Iris pigment epithelial cell (primary cell): ENCODE measurements at places on chromosomes 4 and X.

DNA sequence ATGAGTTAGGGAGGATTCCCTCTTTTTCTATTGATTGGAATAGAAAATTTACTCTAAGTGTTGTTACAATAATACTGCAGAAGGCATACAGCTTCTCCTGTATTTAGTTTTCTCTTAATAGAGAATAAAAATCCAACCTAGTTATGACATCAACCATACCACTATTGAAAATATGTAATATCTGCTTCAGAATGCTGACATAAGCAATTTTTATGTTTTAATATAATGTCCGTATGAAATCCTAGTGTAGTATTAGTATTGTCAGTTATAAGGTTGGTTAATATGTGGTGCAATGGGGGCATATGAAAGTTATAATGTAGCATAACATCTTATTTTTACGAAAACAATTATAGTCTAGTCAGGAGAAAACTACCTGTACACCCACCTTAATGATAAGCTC lies 68.2 kb downstream of the HEPH start:
- no peak for DNase-seq

DNA sequence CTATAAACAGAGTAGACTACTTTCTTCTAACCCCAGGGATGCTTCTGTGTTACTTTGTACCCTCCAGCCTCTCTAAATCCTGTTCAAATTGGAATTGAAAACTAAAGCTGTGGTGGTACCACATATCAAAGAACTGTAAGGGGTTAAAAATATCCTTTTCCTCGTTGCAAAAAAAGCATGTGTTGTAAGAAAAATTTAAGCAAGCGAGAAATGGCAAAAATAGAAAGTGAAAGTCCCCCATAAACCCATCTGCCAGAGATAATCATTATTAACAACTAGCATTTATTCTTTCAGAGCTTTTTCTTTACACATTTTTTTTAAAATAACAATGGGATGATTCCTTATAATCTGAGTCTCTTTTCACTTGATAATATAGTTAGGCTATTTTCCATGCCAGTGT lies 40.6 kb downstream of the TMEM164 start:
- DNase-seq: no peak

DNA sequence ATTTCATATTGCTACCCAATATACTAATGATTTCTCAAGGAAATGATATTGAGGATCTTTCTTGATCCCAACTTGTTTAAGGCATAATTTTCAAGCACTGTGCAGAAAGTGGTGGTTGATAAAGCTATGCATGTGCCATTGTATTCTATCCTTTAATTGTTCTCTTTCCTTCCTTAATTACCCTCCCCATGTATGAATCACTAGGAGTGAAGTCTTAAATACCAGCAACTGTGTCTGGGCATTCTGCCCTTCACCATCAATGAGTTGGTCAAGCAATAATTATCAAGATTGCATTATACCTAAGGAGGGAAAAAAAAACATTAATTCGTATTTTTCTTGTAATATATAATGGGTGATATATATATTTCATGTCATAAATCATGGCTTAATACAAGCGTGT lies 111.8 kb upstream of the FRMPD4 start:
- no peak for DNase-seq

DNA sequence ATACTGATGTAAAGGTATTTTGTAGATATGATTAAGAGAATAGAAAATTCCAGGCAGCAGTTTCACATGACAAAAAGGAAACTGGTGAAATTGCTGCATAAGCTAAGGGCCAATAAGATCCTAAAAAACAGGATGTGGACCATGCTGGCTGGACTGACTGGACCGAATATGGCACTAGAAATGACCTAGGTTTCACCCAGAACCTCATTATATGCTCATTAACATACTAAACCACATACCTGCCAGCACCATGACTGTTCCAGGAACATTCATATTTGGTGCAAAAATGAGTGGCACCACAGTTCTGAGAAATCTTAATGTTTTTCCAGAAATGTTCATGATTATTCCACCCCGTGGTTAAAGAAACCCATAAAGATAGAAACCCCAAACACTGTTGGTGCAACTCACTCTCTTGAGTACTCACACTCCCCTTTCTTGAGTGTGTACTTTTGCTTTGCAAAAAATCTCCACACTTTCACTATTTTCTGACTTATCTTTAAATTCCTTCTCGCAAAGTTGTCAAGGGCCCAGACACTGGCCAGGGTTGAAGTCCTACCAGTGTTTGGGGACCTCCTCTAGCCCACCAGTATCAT lies 74.0 kb downstream of the FANCB start:
- no peak for DNase-seq

- DNase-seq: peak; percentile 80
Observed at GRCh38 chr4:8274765-8275547, 5.4 kb downstream of the HTRA3 start.

- DNase-seq: no peak
Observed at GRCh38 chr4:100372432-100372831, 145.4 kb downstream of the EMCN start.

DNA sequence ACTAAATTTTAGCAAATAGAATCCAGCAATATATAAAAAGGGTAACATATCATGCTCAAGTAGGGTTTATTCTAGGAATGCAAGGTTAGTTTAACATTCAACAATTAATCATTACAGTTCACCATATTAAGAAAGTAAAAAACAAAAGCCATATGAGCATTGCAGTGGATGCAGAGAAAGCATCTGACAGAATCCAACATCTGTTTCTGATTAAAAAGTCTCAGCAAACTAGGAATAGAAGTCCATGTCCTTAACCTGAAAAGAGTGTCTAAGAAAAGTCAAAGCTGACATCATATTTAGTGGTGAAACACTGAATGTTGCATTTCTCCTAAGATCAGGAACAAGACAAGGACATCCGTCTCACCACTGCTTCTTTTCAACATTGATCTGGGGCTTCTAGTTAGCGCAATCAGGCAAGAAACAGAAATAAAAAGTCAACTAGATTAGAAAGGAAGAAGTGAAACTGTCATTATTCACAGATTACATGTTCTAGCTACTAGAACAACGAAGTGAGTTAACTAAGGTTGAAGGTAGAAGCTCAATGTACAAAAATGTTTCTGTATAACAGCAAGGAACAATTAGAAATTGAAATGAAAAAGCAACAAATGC lies 49.3 kb downstream of the MRPL1 start:
- DNase-seq: peak; percentile 22

DNA sequence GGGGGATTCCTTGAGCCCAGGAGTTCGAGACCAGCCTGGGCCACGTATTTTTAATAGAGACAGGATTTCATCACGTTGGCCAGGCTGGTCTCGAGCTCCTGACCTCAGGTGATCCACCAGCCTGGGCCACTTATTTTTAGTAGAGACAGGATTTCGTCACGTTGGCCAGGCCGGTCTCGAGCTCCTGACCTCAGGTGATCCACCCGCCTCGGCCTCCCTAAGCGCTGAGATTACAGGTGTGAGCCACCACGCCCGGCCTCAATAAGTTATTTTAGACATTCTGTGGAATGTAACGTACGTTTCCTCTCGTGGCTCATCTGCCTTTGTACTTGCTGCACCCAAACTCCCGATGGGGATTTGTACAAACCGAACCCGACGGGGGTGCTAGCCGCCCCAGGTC lies 8.8 kb downstream of the ASMT start:
- no peak for DNase-seq

DNA sequence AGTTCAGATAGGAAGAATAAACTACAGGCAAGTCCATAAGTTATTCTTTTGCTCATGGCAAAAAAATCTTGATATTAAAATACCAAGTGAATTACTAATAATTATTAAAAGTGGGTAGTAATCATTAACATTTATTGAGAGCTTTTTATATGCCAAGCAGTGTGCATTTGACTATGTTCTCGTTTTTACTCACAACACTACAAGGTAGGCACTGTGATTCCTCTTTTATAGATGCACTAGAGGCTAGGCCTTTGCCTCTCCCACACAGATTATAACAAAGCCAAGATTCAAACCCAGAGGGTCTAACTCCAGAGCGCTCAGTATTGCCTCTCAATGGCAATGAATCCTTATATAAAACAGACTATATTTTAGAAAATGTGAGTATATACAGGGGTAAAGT lies 254.2 kb downstream of the NAF1 start:
- DNase-seq: no peak

GRCh38 chrX:134173541-134174272 lies 63.3 kb upstream of the CCDC160 start:
- DNase-seq: no peak

GRCh38 chr4:15455290-15455689 lies 14.4 kb upstream of the CC2D2A start:
- DNase-seq: peak; percentile 92

DNA sequence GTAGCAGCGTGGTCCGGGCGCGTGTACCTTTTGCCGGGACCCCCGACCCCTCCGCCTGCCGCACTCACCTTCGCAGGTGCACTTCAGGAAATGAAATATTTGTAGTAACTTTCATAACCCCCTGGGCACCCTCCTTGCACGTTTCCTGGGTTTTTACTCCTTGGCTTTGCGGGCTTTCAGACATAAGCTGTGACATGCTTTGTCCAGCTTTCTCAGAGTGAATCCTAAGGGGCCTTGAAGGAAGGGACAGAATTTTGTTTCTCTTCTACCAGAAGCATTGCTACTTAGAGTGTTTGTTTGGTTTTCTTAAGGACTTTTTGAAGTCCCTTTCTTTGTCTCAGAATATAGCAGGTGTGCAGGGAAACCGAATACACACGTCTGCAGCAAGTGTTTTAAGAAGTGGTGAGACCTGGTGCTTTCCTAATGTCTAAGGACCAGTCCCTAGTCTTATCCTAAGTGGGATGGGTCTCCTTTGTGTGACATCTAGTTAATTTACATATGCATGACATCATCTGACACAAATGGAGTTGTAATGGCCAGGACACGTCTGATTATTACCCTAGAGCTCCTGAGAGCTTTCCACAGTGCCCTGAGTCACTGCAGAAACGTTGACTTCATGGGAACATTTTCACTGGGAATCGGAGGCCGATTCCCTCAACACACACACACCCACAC lies 1.3 kb downstream of the FAM149A start:
- DNase-seq: no peak

DNA sequence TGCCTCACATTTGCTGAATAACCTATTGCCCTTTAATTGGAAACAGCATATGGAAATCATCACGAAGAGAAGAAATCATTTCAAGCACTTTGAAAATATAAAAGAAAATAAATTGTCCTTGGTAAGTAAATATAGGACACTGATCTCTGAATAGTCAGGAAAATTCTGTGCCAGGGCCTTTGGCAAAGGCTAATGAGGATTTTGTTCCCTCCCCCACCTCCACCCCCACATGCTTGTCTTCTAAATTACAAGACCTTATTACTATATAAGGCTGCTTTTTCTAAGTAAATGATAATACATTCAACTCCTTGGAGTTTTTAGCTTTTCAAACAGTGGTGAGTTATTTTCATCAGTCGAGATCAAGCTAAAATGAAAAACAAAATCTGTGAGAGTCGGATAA lies 15.8 kb downstream of the SYNPO2 start:
- DNase-seq: no peak

DNA sequence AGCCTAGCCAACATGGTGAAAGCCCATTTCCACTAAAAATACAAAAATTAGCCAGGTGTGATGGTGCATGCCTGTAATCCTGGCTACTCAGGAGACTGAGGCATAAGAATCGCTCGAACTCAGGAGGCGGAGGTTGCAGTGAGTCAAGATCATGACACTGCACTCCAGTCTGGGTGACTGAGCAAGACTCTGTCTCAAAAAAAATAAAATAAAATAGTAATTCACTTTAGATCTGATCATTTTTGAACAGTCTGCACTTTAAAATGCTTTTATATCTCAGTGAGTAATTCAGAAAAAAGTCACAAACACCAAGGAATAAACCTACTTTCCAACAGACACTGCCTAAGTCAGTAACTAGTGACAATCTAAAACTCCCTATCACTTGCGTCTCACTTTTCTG lies 25.6 kb upstream of the CORIN start:
- DNase-seq: peak; percentile 39

- DNase-seq: no peak
Observed at GRCh38 chrX:40579141-40579540, 1.6 kb upstream of the ATP6AP2 start.

GRCh38 chr4:1360423-1361283 lies 13.6 kb downstream of the UVSSA start:
- DNase-seq: peak; percentile 67

DNA sequence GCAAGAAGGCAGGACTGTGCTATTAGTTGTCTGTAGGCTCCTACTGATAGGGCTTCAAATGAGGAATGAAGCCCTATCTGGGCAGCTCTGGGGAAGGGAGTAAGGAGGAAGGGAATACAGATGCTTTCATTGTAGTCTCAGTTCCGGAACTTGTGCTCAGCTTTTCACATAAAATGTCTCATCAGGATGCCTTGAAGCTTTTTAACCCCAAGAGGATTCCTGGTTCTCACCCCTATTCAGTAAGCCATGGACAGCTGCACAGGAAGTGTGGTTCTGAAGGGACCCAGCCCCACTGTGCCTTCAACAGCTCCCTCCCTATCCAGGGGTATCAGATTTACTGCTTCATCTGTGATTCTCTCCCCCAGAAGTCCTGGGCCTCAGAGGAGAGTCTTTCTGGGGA lies 5.0 kb downstream of the ARMCX5 start:
- no peak for DNase-seq

- no peak for DNase-seq
Observed at GRCh38 chr4:1021386-1022050, 10.1 kb downstream of the FGFRL1 start.

DNA sequence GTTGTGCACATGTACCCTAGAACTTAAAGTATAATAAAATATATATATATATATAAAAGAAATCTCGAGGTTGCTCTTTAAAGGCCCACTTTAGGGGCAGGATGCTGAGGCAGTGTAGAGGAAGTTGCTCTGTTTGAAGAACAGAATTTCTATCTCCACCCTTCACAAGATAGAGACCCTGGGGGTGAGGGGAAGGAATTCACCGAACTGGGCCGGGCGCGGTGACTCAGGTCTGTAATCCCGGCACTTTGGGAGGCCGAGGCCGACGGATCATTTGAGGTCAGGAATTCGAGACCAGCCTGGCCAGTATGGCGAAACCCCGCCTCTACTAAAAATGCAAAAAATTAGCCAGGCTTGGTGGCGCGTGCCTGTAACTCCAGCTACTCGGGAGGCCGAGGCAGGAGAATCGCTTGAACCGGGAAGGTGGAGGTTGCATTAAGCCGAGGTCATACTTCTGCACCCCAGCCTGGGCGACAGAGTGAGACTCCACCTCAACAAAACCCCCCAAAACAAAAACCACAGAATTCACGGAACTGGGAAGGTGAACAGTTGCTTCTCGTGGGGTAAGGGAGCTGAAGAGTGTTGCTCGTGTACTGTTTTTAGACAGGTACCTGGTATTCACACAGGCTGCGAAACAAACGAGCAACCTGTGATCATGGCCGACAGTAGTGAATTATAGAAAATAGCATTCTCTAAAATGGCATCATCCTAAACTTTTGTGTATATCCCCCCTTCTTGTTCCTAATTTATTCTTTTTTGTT lies 6.2 kb downstream of the PLAC8 start:
- DNase-seq: no peak

DNA sequence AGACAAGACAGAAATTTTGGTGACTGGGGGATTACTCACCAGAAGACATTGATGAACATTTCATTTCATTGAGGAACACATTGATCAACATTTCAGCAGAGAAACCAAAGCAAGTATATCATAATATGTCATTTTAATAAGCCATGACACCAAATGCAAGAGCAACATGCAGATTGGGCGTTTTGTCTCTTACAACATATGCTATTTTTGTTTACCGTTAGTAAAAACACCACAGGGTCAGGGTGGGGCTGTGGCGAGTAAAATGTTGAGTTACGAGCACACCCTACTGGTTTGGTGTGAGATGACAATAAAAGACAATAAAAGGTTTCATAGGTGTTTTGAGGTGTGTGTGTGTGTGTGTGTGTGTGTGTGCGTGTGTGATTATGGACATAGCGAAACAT lies 294.5 kb downstream of the PDGFC start:
- DNase-seq: peak; percentile 56
